ENCODE measurements at places on chromosomes 5 and 9.

GRCh38 chr5:8943301-8943700 is 602.6 kb downstream of the SEMA5A start:
- DNase-seq, result peak; percentile 49

DNA sequence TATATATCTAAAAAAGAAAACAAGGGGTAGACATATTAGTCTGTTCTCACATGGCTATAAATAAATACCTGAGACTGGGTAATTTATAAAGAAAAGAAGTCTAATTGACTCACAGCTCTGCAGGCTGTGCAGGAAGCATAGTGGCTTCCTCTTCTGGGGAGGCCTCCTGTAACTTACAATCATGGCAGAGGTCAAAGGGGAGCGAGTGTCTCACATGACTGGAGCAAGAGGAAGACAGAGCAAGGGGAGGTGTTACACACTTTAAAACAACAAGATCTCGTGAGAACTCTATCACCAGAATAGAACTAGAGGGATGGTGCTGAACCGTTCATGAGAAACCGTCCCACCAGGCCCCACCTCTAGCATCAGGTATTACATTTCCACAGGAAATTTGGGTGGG is 616.8 kb downstream of the TLE4 start:
- DNase-seq, result no peak

- no peak for DNase-seq
Observed at GRCh38 chr5:177594071-177594470, 2.1 kb downstream of the TMED9 start.

DNA sequence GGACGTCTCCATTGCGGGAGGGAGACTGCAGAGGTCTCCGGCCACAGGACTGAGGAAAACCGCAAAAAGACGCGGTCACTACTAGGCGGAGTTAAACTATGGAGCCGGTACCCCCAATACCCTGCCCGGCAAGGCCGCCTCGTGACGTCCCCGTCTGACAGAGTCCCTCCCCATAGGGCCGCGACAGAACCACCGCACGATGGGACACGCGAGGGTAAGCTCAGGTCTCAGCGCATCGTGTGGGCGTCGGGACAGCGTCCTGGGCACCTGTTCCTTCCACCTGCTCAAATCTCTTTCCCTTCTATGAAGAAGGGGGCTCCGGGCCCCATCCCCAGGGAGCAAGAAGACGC is 35.2 kb upstream of the GLDC start:
- peak; percentile 31 for DNase-seq

GRCh38 chr9:116901260-116901659 is 214.2 kb downstream of the TRIM32 start:
- DNase-seq, result peak; percentile 99

GRCh38 chr9:87109851-87110250 is 162.5 kb upstream of the GAS1 start:
- DNase-seq, result peak; percentile 68

GRCh38 chr5:71903808-71904207 is 184.7 kb downstream of the CARTPT start:
- DNase-seq, result no peak
